ENCODE measurements at places on chromosomes 12 and 14. TPM values are rescaled to one million over a fixed set of nuclear protein-coding genes. Genes with fewer than 3 reads are reported as not detected.

- DNase-seq: no peak
Observed at GRCh38 chr14:36988989-36989388, 183.4 kb downstream of the SLC25A21 start.

GRCh38 chr12:115070313-115070712 is 386.3 kb upstream of the TBX3 start:
- no peak for DNase-seq

GRCh38 chr14:55274751-55275150 is 3.5 kb downstream of the FBXO34 start:
- no peak for DNase-seq

Gene DAO
- not detected for total RNA-seq

DNA sequence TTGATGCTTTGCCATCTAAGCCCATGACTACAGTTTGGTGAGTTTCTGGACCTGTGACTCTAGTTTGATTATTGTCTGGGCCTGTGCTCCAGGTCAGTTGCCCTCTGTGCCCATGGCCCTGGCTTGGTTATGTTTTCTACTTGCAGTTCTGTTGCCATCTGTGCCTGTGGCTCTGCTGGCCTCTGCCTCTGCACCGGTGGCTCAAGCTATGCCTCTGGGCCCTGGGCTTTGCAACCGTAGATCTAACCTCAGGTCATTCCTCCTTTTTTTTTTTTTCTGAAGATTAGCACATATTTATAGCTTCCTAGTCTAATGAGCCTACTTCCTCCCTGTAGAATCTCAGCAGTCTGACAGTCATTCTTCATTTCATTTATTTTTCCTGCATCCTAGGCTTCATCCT is 161.2 kb downstream of the CCDC91 start:
- DNase-seq: no peak

- no peak for DNase-seq
Observed at GRCh38 chr12:94795044-94795443, 144.7 kb upstream of the TMCC3 start.

DNA sequence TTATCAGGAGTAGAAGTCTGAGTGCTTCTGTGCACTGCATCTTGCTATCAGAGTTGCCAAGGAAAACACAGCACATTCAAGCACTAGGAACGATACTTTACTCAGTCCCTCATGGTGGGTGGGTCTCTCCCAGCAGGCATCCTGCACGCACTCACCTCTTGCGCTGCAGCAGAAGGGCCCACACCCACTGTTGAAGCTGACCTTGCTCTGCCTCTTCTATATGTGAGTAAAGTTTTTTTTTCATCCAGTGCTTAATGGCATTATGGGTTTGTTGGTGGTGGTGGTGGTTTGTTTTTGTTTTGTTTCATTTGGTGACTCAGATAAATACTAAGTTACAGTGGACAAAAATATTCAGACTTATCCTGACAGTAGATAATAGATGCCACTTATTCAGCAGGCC is 348.5 kb downstream of the EGLN3 start:
- DNase-seq: no peak

Gene WBP11
- total RNA-seq: 52.8 TPM

- DNase-seq: no peak
Observed at GRCh38 chr14:92515546-92516343, 2.2 kb downstream of the RIN3 start.

Gene CCDC177
- not detected for total RNA-seq

DNA sequence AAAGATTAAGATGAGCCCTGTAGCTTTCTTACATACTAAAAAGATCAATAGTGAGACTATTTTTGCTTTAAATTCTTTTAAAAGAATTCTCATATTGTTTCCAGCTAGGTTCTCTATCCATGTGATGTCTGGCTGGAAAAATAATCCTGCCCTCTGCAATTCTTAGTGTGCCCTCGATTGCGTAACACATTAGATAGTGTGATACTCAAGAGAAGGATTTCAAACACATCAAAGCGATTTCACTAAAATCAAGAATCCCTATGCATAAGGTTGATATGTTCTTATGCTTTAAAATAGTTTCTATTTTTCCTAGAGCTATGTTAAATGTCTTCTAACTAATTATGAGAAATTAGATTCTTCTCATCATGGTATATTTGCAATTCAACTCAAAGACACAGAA is 127.3 kb upstream of the PLEKHA5 start:
- no peak for DNase-seq

DNA sequence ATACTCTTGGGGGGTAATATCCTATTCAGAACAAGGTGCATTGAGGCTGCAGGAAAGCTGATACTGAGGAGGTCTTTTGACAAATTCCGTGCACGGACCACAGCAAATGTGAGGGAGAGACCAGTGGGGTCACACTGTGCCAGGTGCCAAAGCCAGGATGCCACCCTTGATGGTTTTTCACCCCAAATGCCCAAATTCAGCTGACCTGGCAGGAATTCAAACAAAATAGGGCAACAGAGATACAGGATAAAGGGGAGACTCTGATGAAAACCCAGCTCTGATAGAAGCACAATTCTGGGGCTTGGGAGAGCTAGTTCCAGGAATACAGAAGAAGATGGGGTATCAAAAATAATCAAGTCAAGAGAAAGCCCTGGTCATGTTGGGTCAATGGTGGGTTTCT is 55.3 kb downstream of the SLC8A3 start:
- no peak for DNase-seq

DNA sequence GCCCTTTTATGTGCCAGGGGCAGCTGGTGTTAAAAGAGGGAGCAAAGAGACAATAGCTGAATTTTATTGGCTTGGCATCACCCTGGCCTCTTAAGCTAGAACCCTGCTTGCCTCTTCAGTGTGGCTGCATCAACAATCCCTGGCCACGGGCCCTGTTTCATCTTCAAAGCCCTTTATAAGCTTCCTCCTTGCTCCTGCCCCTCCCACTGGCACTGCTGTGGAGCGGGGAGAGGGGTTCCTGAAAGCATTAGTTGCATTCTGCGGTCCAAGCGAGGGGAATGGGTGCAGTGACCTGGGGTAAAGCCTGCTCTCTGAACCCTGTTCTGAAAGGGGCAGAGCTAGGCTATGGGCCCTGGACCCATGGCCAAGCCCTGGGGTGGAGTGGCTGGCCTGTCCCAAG is 220 bp upstream of the KRT83 start:
- DNase-seq: no peak

- DNase-seq: no peak
Observed at GRCh38 chr14:23380976-23381375, 4.1 kb downstream of the CMTM5 start.

DNA sequence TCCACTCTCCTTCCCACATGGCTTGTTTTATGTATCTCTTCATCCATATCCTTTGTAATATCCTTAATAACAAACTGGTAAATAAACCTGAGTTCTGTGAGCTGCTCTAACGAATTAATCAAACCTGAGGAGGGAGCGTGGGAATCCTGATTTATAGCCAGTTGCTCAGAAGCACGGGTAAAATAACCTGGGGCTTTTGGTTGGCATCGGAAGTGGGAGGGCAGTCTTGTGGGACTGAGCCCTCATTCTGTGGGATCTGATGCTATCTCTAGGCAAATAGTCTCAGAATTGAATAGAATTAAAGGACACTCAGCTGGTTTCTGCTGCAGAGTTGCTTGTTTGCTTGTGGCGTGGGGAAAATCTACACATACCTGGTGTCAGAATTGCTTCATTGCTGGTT is 17.5 kb upstream of the LDHB start:
- no peak for DNase-seq
